Activated T-helper 1 cell treated with anti-CD3 and anti-CD28 coated beads, Interleukin-2, amount 50 U/mL, for 16 hours (primary cell): ENCODE measurements at places on chromosomes 1 and 21.

- DNase-seq: no peak
These were observed 120.9 kb downstream of the USP25 start for GRCh38 chr21:15850645-15851044.

DNA sequence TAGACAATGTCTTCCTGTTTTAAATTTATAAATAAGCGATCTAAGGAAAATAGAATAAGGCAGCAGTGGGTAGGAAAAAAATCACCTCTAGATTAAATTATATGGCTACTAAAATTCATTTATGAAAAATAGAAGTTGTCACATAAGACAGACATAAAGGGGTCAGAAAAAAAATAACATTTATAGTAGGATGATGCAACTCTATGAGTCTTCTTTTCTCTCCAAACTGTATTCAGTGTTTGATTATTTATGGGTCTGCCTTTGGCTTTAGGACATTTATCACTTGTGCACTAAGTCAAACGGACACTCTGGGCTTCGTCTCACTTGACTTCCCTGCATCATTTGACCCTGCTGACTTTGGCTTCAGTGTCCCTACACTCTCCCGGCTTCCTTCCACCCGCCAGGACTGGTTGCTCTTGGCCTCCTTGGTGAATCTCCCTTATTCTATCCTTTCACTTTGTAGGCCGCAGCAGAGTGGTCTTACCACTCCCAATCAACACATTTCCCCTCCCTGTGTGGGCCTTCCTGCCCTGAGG lies 47.0 kb upstream of the DESI2 start:
- no peak for DNase-seq

DNA sequence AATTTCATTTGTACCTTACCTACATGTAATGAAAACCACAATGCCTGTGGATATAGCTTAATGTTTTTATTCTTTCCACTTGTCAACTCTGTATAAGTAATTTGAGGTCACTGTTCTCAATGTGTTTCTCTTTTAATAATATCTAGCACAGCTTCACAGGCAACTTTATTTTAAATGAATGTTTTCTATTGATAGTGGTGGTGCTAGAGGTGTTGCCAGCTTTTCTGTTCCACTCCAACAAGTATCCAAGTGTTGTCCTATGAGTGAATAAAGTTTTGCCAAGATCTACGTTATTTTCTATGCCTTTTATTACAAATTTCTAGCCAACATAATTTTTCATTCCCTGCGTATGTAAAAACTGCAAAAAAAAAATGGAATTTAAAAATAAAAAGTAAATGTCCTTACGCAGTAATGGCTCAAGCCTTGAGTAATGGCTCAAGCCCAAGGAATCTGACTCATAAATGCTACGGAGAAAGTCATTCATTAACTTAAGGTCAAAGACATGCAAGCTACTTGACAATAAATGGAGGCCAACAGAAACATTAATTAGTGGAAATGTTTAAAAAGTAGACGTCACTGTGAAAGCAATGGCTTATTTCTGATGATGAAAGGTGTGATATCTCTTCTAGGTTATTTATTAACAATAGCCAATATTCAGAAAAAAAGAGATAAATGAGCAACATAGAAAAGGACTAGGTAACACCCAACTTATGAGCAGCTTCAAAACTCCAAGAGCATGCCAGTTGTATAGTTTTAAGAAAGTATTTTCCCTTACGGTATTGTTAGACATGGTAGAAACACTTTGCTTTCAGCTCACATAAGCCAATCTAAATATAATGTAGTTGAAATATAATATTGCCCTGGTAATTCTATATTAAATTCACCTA lies 71.4 kb downstream of the SLC44A5 start:
- DNase-seq: no peak

GRCh38 chr1:113389359-113389952 lies 859 bp upstream of the MAGI3 start:
- DNase-seq: no peak

GRCh38 chr1:11564237-11564636 lies 85.3 kb downstream of the DISP3 start:
- no peak for DNase-seq
